ENCODE measurements at places on chromosomes 7 and 10.

DNA sequence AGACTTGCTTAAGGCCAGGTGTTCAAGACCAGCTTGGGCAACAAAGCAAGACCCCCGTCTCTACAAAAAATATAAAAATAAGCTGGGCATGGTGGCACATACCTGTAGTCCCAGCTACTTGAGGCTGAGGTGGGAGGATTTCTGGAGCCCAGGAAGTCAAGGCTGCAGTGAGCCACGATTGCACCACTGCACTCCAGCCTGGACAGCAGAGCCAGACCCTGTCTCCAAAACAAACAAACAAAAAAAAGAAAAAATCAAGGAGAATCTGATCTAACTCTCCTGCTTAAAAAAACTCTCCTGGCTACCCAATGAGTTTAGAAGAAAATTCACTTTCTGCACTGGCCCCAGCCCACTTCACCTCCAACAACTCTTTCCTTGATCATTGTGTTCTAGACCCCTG lies 1.9 kb upstream of the KPNA7 start:
- no peak overlapping the region for H3K4me3 ChIP-seq
- H3K4me1 ChIP-seq: no peaks in the 10 kb centered on the region
- H3K27ac ChIP-seq: no peak overlapping the region
- no peaks in the 10 kb centered on the region for H3K36me3 ChIP-seq

- no peaks in the 10 kb centered on the region for H3K27me3 ChIP-seq
- no peak overlapping the region for H3K4me3 ChIP-seq
- no peak overlapping the region for H3K27ac ChIP-seq
- peaks cover 4% of the 10 kb centered on the region for H3K36me3 ChIP-seq
- no peak for DNase-seq
Measured at GRCh38 chr7:117014673-117015133, 61.4 kb downstream of the ST7 start.

GRCh38 chr7:70334871-70335270 lies 736.6 kb downstream of the AUTS2 start:
- no peaks in the 10 kb centered on the region for H3K27me3 ChIP-seq
- no peak overlapping the region for H3K4me3 ChIP-seq
- peaks cover 28% of the 10 kb centered on the region for H3K4me1 ChIP-seq

GRCh38 chr7:113084496-113085172 lies 2.0 kb downstream of the GPR85 start:
- peaks cover 10% of the 10 kb centered on the region for H3K4me1 ChIP-seq
- no peak overlapping the region for H3K4me3 ChIP-seq
- DNase-seq: no peak
- peaks cover 62% of the 10 kb centered on the region for H3K27me3 ChIP-seq
- peaks cover 4% of the 10 kb centered on the region for H3K36me3 ChIP-seq
- H3K27ac ChIP-seq: no peak overlapping the region

GRCh38 chr7:82972135-82972534 lies 190.5 kb downstream of the PCLO start:
- H3K36me3 ChIP-seq: no peaks in the 10 kb centered on the region
- H3K27me3 ChIP-seq: no peaks in the 10 kb centered on the region
- H3K4me3 ChIP-seq: no peak overlapping the region
- no peak for DNase-seq

GRCh38 chr7:23966941-23967340 lies 256.9 kb downstream of the STK31 start:
- no peak overlapping the region for H3K27ac ChIP-seq
- no peaks in the 10 kb centered on the region for H3K27me3 ChIP-seq
- no peaks in the 10 kb centered on the region for H3K36me3 ChIP-seq
- DNase-seq: no peak

DNA sequence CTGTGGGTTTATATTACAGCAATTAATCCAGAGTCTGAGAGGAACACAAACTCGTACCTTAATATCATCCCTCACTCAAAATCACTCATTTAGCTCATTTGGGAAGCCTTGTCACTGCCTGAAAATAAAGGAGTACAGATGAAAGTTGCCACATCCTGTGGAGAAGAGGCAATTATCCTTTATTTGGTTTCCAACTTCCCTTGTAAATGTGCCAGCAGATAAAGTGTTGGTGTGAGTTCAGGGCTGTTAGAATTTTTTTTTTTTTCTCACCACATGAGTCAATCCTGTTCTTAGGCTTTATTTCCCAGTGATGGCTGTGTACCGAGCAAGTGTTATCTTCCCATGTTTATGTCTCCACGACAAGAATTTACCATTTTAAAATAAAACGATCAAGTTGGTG lies 99.0 kb upstream of the SMIM30 start:
- H3K27ac ChIP-seq: no peak overlapping the region
- no peaks in the 10 kb centered on the region for H3K4me1 ChIP-seq
- no peak overlapping the region for H3K4me3 ChIP-seq
- no peak for DNase-seq

- peaks cover 1% of the 10 kb centered on the region for H3K36me3 ChIP-seq
- DNase-seq: no peak
- no peak overlapping the region for H3K4me3 ChIP-seq
- H3K27ac ChIP-seq: no peak overlapping the region
- peaks cover 3% of the 10 kb centered on the region for H3K4me1 ChIP-seq
Measured at GRCh38 chr10:14683256-14683655, 91.4 kb downstream of the FAM107B start.

- no peak overlapping the region for H3K4me3 ChIP-seq
- no peaks in the 10 kb centered on the region for H3K27me3 ChIP-seq
- no peak for DNase-seq
- peaks cover 2% of the 10 kb centered on the region for H3K36me3 ChIP-seq
- peaks cover 21% of the 10 kb centered on the region for H3K4me1 ChIP-seq
Measured at GRCh38 chr7:1998146-1998545, 234.6 kb downstream of the MAD1L1 start.

DNA sequence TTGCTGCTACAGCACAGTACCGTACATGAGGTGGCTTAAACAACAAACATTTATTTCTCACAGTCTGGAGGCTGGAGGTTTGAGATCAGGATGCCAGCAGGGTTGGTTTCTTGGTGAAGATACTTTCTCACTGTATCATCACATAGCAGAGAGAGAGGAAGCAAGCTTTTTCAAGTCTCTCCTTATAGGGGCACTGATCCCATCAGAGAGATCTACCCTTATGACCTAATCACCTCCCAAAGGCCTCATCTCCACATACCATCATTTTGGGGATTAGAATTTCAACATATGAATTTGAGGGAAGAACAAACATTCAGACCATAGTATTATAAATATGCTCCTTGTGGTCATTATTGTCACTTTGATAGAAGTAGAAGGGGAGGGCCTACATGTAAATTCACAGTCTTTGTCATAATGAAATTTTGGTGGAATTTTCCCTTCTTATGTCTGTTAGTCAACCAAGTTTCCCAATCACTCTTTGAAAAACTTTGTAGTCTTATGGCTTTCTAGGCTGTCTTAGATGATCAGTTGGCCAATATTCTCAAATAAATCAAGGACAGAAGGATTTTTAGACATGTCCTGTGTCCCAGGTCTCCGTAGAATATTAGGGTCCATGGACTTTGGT lies 606.2 kb downstream of the LRMDA start:
- no peaks in the 10 kb centered on the region for H3K4me1 ChIP-seq
- DNase-seq: no peak
- no peak overlapping the region for H3K4me3 ChIP-seq
- no peak overlapping the region for H3K27ac ChIP-seq

- no peak overlapping the region for H3K4me3 ChIP-seq
- no peaks in the 10 kb centered on the region for H3K4me1 ChIP-seq
- no peak overlapping the region for H3K27ac ChIP-seq
- DNase-seq: no peak
Measured at GRCh38 chr10:25707572-25707971, 226.5 kb upstream of the MYO3A start.

GRCh38 chr10:127250031-127250430 lies 53.6 kb upstream of the INSYN2A start:
- H3K27me3 ChIP-seq: no peaks in the 10 kb centered on the region
- peaks cover 13% of the 10 kb centered on the region for H3K4me1 ChIP-seq
- no peak overlapping the region for H3K27ac ChIP-seq
- H3K36me3 ChIP-seq: peaks cover 1% of the 10 kb centered on the region
- no peak overlapping the region for H3K4me3 ChIP-seq

- H3K27ac ChIP-seq: no peak overlapping the region
- no peak overlapping the region for H3K4me3 ChIP-seq
- no peaks in the 10 kb centered on the region for H3K4me1 ChIP-seq
- DNase-seq: no peak
Measured at GRCh38 chr10:2627969-2628368, 439.4 kb upstream of the PFKP start.

- no peak overlapping the region for H3K4me3 ChIP-seq
- no peak for DNase-seq
- peaks cover 10% of the 10 kb centered on the region for H3K27me3 ChIP-seq
- peaks cover 3% of the 10 kb centered on the region for H3K36me3 ChIP-seq
- peak overlapping the region; percentile 64 for H3K27ac ChIP-seq
- H3K4me1 ChIP-seq: peaks cover 11% of the 10 kb centered on the region
Measured at GRCh38 chr10:101573885-101574753, 13.9 kb downstream of the POLL start.

GRCh38 chr10:124602646-124603365 lies 141.2 kb downstream of the LHPP start:
- peaks cover 16% of the 10 kb centered on the region for H3K4me1 ChIP-seq
- H3K27me3 ChIP-seq: no peaks in the 10 kb centered on the region
- H3K27ac ChIP-seq: no peak overlapping the region
- H3K4me3 ChIP-seq: no peak overlapping the region
- H3K36me3 ChIP-seq: peaks cover 18% of the 10 kb centered on the region

- H3K36me3 ChIP-seq: no peaks in the 10 kb centered on the region
- H3K4me1 ChIP-seq: no peaks in the 10 kb centered on the region
- H3K27me3 ChIP-seq: no peaks in the 10 kb centered on the region
- no peak overlapping the region for H3K27ac ChIP-seq
- no peak for DNase-seq
- H3K4me3 ChIP-seq: no peak overlapping the region
Measured at GRCh38 chr7:105990727-105991453, 27.8 kb downstream of the CDHR3 start.

- no peak overlapping the region for H3K4me3 ChIP-seq
- H3K36me3 ChIP-seq: no peaks in the 10 kb centered on the region
- H3K27ac ChIP-seq: no peak overlapping the region
- H3K27me3 ChIP-seq: no peaks in the 10 kb centered on the region
- H3K4me1 ChIP-seq: peaks cover 6% of the 10 kb centered on the region
Measured at GRCh38 chr7:30078280-30078679, 50.1 kb downstream of the PLEKHA8 start.

DNA sequence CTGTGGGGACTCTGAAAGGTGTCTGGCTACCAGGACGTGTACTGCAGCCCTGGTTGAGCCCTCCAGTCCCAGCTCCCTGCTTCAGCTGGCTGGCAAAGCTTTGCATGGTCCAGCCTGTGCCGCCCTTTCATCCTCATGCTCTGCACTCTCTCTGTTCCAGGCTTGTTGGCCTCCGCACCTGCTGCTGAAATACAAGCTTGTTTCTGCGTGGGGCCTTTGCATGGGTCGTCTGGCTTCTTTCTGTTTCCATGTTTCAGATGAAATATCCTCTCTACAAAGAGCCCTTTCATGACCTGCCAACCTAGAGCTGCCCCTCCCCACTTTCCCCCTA lies 45.9 kb downstream of the TSPAN15 start:
- no peak for DNase-seq
- no peaks in the 10 kb centered on the region for H3K4me1 ChIP-seq
- H3K4me3 ChIP-seq: no peak overlapping the region
- no peaks in the 10 kb centered on the region for H3K36me3 ChIP-seq
- no peaks in the 10 kb centered on the region for H3K27me3 ChIP-seq
- no peak overlapping the region for H3K27ac ChIP-seq

- H3K27me3 ChIP-seq: no peaks in the 10 kb centered on the region
- no peak overlapping the region for H3K27ac ChIP-seq
- H3K4me1 ChIP-seq: no peaks in the 10 kb centered on the region
- no peak for DNase-seq
Measured at GRCh38 chr10:20986049-20986448, 88.9 kb upstream of the NEBL start.

- no peak for DNase-seq
- no peaks in the 10 kb centered on the region for H3K4me1 ChIP-seq
- no peak overlapping the region for H3K4me3 ChIP-seq
Measured at GRCh38 chr7:85688712-85689111, 501.9 kb upstream of the SEMA3D start.

GRCh38 chr10:126064512-126064911 lies 168.1 kb downstream of the FANK1 start:
- no peak overlapping the region for H3K27ac ChIP-seq
- H3K27me3 ChIP-seq: peaks cover 13% of the 10 kb centered on the region
- H3K36me3 ChIP-seq: no peaks in the 10 kb centered on the region
- no peak overlapping the region for H3K4me3 ChIP-seq

- no peak for DNase-seq
- peaks cover 10% of the 10 kb centered on the region for H3K27me3 ChIP-seq
- H3K36me3 ChIP-seq: peaks cover 3% of the 10 kb centered on the region
- no peaks in the 10 kb centered on the region for H3K4me1 ChIP-seq
Measured at GRCh38 chr10:6382081-6382480, 179.3 kb downstream of the PFKFB3 start.

- peaks cover 3% of the 10 kb centered on the region for H3K36me3 ChIP-seq
- no peaks in the 10 kb centered on the region for H3K4me1 ChIP-seq
- DNase-seq: no peak
- no peak overlapping the region for H3K27ac ChIP-seq
- H3K27me3 ChIP-seq: peaks cover 17% of the 10 kb centered on the region
Measured at GRCh38 chr10:47406548-47406869, 22.4 kb upstream of the ZNF488 start.

DNA sequence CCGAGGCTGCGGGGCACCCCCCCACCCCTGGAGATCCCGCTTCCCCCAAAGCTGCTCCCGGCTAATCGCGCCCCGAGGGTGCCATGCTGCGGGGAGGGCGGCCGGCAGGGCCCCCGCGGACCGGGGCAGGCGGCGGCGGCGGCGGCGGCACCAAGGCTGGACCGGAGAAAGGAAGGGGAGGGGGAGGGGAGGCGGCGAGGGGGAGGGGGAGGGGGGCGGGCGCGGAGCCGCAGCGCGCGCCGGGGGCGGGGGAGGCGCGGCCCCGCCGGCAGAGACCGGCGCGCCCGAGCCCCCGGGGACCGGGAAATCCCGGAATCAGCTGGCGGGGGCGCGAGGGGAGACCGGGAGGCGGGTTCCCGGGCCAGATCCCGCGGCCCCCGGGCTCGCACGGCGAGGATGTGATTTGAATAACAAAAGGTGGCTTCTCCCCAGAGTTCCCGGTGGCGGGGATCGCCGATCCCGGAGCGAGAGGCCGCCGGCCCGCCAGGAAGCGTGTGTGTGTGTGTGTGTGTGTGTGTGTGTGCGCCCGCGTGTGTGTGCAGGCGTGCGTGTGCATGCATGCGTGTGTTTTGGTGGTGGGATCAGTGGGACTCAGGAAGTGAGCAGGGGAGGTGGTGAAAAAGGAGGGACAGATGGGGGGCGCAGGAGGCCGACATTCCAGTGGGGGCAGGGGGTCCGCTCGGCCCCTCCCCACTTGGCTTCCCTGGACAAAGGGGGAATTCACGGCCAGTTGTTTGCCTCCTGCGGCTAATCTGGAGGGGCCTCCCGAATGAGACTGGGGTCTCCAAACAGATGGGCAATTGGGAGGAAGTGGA lies 99.5 kb downstream of the HIP1 start:
- peaks cover 7% of the 10 kb centered on the region for H3K36me3 ChIP-seq
- DNase-seq: no peak
- H3K4me1 ChIP-seq: peaks cover 14% of the 10 kb centered on the region
- H3K27me3 ChIP-seq: no peaks in the 10 kb centered on the region

DNA sequence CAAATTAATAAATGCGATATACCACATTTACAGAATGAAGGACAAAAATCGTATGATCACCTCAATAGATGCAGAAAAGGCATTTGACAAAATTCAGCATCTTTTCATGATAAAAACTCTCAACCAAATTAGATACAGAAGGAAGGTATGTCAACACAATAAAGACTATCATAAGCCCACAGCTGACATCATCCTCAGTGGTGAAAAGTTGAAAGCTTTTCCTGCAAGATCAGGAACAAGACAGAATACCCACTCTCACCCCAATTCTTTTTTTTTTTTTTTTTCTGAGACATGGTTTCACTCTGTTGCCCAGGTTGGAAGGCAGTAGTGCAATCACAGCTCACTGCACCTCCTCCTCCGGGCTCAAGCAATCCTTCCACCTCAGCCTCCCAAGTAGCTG lies 67.2 kb downstream of the TPST1 start:
- H3K4me3 ChIP-seq: no peak overlapping the region
- peaks cover 42% of the 10 kb centered on the region for H3K27me3 ChIP-seq
- H3K4me1 ChIP-seq: no peaks in the 10 kb centered on the region
- no peaks in the 10 kb centered on the region for H3K36me3 ChIP-seq
- no peak for DNase-seq

All from central memory CD8-positive, alpha-beta T cell (primary cell).